ENCODE measurements at places on chromosomes 4 and X.

DNA sequence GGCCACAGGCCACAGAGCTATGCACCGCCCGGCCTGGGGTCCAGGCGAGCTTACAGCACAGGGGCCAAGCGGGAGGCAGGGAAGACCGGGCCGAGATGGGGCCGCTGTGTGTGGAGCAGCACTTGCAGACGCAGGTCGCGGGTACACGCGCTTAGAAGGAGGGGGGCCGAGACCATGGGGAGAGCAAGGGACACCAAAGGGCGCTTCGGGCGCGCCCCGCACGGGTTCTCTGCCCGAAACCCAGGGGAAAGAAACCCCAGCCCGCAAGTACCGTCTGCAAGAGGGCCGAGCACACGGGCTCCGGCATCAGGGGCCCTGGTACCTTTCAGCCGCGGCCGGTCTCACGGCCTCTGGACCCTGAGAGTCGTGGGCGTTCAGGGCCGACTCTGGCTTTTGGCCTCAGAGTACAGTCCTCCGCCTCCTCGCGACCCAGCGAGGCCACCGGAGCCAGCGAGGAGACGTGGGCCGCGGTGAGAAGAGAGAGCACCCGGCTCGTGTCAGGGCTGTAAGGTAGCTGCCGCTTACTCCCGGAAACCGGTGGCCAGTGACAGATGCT lies 342 bp downstream of the EOLA2 start:
- no peak for DNase-seq

DNA sequence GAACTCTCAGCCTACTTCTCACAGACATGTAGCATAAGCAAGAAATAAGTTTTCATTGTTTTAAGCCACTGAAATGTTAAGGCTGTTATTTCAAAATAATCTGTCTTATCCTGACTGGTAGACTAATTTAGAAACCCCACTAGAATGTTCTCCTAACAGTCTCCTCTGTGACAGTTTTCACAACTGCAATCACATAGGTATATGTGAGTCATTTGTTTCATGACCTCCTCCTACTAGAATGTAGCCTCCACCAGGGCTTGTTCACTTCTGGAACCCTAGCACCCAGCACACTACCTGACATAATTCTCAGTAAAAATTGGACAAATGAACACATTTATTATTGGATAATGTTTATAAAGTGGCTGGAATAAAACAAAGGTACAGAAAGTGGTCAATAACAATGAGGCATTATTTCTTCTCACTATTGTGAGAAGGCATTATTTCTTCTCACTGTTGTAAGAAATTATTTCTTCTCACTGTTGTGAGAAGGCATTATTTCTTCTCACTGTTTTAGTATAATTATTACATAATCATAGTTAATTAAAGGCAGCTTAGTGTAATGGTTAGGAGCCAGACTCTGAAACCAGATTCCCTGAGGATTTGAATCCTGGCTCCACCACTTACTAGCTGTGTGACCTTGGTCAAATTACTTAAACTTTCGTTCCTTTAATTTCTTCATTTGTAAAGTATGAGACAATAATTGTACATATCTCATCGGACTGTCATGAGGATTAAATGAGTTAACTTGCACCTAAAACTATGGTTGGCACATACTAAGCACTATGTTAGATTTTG lies 251.5 kb downstream of the RASL11B start:
- no peak for DNase-seq

DNA sequence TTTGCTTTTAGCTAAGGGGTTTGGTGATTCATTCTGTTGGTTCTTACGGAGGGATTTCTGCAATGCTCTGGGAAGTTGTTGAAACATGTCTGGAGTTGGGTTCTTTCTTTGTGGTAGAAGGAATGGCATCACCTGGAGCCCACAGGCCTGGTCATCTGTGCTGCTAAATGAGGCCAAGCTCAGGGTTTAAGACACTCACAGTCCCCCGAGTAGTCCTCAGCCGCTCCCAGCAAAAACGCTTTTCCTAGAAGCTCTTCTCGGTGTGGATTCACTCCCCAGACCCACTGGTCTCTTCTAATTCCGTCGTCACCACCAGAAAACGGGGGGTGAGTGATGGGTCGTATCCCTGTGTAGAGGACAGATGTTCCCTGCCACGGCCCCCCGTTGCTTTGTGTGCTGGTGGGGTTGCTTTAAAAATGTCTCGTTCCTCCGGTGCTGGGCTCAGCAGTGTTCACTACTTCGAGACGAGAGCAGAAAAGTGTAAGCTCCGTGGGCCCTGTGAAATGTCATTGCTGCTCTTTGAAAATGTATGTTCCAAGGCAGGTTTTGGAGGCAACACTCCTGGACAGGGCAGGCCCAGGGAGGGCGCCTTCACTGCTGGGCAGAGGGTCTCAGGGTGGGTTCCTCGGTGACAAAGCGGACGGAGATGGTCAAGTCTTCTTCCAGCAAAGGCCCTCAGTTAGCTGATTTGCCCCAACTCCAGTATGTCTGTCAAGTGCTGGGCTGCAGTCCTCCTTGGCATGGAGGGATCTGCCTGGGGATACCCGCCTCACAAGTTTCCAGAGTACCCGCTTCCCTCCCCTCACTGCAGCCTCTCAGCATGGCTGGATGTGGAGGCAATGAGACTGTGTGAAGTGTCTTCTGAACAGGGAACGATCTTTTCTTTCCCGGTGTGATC lies 37.3 kb downstream of the PSAPL1 start:
- no peak for DNase-seq

GRCh38 chr4:65747386-65747785 lies 77.1 kb upstream of the EPHA5 start:
- DNase-seq: no peak

DNA sequence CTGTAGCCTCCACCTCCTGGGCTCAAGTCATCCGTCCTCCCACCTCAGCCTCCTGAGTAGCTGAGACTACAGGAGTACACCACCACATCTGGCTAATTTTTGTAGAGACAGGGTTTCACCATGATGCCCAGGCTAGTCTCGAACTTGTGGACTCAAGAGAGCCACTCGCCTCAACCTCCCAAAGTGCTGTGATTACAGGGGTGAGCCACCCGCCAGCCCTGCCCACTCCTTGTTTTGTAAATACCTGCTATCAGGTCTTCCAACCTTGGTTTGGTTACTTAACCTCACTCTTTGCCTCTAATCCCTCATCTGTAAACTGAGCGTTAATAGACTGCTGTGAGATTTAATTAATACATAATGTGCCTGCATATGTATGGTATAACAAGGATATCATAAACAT lies 803 bp downstream of the CNGA1 start:
- DNase-seq: no peak

DNA sequence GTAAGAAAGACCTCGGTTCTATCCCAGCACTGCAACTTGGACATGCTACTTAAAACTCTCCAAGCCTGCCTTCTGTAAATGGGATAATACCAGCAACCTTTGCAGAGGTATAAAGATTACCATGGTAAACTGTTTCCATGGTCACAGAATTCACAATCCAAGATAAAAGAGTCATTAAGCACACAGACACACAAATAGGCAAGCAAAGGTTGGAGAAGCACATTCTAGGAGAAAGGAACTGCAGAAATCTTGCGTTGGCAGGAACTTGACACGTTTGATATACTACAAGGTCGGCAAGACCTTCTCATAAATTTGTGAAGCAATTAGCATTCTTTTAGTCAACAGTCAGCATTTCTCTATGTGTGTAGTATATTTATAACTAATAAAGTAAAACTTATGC lies 12.3 kb upstream of the CHRNA9 start:
- no peak for DNase-seq

- no peak for DNase-seq
Observed at GRCh38 chr4:136927172-136927571, 605.1 kb downstream of the PCDH18 start.

DNA sequence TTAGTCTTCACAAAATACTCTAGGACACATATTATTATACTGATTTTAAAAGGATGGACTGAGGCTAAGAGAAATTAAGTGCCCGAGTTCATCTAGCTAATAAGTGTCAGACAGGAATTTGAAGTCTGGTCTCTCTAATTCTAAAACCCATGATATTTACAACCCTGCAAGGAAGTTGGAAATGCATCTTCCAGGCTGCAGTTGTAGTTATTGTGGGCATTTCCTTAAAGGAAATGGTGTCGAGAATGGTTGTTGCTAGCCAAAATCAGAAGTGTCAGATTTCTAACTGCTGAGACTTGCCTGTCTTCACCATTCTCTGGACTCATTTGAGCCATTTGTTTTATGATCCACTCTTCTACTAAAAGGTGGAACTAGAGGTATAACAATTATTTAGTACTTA lies 82.5 kb downstream of the FAT4 start:
- DNase-seq: no peak

DNA sequence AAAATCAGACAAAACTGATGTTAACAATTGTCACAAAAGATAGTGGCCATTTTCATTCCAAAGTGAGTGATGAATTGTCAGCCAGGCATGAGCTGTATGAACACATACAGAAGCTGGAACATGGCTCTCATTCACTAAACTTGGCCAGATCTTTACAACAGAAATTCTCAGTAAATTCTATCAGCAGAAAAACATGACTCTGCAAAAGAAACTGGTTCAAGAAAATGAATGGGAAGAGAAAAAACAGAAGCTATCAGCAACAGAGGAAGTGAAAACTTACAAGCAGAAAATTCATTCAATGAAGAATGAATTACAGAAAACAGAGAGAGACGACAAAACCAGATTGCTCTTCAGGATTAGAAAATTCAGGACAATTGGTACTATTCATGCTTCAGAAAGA lies 249.6 kb downstream of the COL25A1 start:
- DNase-seq: peak; percentile 34

GRCh38 chr4:75908555-75908954 lies 6.3 kb upstream of the PPEF2 start:
- no peak for DNase-seq

- no peak for DNase-seq
Observed at GRCh38 chrX:82666355-82666754, 841.7 kb upstream of the POU3F4 start.

DNA sequence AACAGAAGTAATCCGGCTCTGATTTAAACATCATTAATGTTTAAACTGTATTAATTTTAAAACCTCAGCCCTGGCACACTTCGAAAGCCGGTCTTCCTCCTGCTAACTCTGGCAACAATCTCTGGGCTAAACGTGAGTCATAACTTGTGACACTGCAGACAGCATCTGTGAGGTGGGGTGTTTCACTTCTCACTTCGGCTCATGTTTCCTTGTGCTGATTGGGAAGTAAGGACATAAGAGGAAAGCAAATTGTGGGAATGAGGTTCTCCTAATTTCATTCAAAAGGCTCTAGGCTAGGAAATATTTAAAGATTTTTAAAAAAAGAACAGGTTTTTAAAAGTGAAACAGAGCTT lies 139.9 kb upstream of the USP9X start:
- DNase-seq: peak; percentile 82

DNA sequence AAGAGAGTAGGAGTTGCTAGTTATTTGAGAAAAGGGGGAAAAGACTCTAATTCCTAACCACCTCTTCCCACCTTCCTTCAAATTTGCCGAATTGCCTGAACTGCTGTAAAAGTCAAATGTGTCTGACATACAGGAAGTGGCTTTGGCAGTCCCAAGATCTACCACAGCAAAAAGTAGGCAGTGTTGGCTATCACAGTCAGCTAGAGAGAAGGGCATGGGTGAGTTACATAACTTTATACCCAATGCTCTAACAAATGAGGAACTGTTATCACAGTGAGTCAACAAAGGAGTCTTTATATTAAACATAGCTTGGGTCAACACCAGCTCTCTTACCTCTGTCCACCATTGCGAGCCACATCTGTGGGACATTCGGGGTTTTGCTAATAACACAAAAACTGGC lies 2.4 kb upstream of the MBNL3 start:
- peak; percentile 82 for DNase-seq

DNA sequence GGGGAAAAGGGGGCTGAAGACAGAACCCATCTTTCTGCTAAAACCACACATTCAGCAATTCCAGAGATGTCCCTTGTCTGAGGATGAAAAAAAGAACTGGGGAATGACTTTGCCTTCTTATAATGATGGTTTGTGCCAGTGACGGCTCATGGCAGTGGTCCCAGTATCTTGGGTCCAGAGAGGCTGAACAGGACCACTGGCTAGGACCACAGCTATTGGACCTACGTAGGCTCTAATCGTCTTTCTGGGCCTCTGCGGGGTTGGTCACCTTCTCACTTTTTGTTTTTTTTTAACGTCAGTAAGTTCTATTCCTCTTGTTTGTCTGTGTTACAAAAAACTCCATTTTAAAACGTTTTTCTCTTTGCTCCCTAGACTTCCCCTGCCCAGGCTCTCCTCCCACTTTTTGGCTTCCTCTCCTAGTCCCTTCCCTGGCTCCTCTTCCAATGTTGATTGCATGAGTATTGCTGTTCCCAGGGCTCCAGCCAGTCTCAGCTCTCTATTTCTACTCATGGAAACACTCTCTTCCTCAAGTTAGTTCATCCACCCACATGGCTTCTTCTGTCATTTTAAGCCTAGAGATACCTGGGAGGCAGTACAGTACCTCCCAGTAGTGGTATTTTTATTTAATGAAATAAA lies 52.6 kb upstream of the STX18 start:
- DNase-seq: no peak

- DNase-seq: peak; percentile 46
Observed at GRCh38 chr4:105014234-105014633, 132.4 kb upstream of the TET2 start.

GRCh38 chr4:8108261-8108660 lies 50.4 kb downstream of the ABLIM2 start:
- DNase-seq: no peak

- DNase-seq: no peak
Observed at GRCh38 chr4:168549143-168549542, 52.3 kb downstream of the PALLD start.

GRCh38 chr4:156197216-156197615 lies 243.6 kb upstream of the CTSO start:
- no peak for DNase-seq

- peak; percentile 23 for DNase-seq
Observed at GRCh38 chrX:72105436-72105835, 26.3 kb downstream of the RTL5 start.

GRCh38 chrX:70479247-70479921 lies 34.7 kb downstream of the DLG3 start:
- peak; percentile 38 for DNase-seq

DNA sequence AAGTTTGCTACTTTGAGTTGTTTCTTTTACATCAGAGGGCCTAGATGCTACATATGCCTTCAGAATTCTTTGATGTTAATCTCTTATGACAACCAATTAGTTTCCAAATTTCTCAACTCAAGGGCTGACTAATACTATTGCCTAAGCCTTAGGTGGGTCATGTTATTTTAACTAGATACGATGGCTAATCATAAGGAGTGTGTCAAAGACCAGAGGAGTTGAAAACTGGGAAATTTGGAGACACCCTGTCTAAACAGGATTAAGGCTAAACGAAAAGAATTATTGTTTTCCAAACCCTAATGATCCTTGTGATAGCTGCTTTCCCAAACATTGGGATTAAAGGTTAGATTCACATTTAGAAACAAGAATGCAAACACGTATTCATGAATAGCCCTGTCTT lies 228.5 kb downstream of the PCDH7 start:
- no peak for DNase-seq

GRCh38 chrX:85375333-85375738 lies 4.1 kb downstream of the POF1B start:
- no peak for DNase-seq

GRCh38 chr4:42474406-42474805 lies 77.1 kb downstream of the SHISA3 start:
- DNase-seq: no peak

- no peak for DNase-seq
Observed at GRCh38 chr4:101019313-101019712, 328.0 kb downstream of the PPP3CA start.

- no peak for DNase-seq
Observed at GRCh38 chr4:186813377-186814068, 89.9 kb upstream of the FAT1 start.
